ENCODE measurements at places on chromosomes 6 and 20.

GRCh38 chr20:47187450-47188195, 168.9 kb downstream of the ZMYND8 start:
- no peak for DNase-seq

DNA sequence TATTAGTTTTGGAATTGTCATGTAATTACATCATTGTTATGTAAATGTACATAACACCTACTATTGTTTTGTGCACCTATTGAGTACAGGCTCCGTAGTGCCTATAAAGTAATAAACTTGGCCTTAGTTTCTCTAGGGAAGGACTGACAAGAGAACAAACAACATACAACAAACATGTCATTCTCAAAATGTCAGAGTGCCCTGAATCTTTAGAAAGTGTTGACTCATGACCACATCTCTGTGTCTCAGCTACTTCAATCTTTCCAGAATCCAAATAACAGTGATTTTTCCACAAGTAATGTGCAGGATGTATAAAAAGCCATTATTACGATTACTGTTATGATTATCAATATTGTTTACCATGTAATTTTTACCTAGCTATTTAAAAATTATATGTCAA, 17.2 kb downstream of the LAMP5 start:
- DNase-seq = no peak

DNA sequence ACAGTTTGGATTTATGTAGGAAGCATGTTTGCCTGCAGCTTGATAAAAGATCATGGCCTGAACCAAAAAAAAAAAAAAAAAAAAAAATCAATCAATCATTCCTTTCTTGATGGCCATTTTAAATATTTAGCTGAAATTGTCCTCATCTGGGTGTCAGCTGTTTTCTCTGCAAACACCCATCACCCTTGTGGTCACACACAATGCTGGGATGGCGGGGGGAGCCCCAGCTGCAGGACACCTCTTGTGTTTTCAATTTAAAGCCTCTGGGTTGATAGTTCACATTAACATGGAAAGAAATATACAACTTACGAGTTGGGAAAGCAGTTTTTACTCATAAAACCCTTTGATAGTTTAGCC, 160.4 kb downstream of the ZFP64 start:
- no peak for DNase-seq

DNA sequence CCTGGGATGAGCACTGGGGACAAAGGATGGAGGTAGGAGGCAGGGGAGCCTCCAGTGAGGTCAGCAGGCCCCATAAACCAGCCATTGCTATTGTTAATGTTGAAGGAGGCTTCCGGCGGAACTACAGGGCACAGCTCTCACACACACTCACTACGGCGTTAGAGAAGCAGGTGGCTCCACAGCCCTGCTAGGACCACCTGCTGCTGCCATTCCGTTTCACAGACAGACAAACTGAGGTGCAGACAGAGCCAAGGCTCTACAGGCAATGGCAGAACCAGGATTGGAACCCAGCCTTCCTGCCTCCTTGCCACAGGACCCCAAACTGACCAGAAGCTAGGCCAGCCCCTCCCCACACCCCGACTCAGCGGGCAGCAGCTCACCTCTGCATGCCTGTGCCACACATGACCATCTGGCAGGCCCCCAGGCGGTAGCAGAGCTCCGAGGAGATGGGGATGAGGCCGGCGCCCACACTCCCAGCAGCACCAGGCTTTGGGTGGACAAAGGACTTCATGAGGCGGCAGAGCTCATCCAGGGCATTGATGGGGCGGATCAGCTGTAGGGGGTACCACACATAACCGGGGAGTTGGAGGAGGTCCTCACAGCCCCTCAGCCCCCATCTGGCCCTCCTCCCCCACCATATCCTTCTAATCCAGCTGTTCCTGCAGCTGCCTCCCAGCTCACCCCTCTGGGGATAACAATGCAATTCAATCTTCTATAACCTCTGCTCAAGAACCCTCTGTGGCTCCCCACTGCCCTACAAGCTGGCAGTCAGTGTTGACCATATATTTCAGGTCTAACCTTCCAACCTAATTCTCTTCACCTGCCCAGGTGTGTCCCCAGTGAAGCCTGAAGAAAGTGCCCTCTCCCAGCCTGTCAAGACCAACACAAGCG, 198.5 kb downstream of the PREX1 start:
- DNase-seq = no peak

DNA sequence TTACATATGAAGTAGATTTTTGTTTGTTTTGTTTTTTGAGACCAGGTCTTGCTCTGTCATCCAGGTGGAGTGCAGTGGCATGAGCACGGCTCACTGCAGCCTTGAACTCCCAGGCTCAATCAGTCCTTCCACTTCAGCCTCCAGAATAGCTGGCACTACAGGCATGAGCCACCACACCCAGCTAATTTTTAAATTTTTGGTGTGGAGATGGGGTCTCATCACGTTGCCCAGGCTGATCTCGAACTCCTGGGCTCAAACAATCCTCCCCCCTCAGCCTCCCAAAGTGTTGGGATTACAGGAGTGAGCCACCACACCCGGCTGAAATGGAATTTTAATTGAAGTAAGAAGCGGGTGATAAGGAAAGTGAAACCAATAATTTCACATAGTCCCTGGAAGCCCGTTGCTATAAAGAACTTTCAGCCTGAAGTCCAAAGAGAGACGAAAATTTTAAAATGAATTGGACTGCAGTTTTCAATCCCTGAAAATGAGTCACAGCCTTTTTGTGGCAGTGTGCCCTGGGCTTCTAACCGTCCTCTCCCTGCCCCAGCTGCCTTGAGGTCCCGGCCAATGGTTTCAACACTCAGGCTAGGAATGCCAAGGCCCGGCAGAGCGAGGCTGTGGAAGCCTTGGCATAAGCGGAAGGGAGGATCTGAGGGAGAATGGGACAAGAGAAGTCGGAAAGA, 757 bp downstream of the RAET1E start:
- DNase-seq = peak; percentile 38

GRCh38 chr6:149489967-149490366, 5.2 kb upstream of the ZC3H12D start:
- DNase-seq = no peak

DNA sequence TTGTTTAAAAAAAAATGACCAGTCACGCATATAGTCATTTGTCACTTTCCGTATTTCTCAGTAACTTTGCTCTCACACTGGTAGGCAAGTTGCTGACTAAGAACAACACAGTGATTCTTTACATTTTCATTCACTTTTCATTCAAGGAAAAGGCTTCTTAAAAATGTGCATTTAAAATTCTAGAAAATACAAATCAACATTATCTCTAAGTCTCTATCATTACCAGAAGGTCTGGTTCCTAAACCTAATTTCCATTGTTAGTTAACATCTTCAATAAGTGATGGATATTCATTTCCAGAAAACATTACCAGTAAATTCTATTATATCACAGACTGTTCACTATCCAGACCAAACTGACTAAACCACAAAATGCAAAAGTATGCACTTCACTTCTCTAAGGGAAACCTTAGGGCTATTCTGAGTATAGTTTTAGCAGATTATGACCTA, 115.3 kb downstream of the AHI1 start:
- DNase-seq = no peak

DNA sequence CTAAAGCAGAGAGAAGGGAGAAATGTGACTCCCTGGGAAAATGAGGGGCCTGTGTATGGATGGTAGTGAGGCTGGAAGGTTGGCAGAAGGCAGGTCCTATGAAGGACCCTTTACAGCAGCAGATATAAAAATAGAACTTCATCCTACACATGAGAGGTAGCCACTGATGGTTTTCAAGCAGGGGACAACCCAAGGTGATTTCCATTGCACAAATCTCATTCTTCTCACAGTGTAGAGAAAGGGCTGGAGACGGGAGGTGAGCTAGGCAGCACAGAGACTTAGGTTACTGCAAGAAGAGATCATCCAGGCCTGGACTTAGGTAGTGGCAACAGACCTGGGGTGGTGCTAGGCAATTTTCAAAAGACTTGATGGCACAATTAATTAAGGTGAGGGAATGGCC, 30.7 kb downstream of the TRAM2 start:
- DNase-seq = no peak

- DNase-seq = no peak
These were observed 82.5 kb downstream of the FOXO3 start for GRCh38 chr6:108643184-108643583.

DNA sequence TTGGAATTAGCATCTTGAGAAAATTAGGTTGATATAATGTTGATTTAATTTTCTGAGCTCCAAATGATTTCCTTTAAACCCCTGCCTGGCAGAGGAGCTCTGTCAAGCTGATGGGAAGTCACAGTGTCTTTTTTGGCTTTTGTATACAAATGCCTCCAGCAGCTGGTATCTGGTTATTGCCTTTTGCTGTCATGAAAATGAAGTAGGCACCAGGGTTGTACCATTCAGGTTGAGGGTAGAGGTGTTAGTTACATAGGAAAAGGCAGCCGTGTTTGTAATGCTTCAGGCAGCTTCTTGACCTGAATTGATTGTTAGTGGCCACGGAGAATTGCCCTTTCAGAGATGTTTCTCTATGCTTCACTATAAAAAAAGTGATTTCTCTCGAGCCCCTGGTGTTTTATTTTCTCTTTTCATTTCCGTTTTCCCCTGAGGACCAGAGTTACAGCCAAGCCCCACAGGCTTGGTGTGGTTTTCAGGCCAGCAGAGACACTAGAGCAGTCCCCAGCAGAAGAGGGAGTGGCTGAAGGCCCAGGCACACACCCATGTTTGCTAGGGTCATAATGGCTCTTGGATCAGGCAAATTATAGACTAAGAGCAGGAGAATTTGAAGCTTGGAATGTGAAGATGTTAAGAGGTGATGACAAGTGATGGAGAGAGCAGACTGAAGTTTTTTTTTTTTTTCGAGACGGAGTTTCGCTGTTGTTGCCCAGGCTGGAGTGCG, 21.6 kb downstream of the CMTR1 start:
- no peak for DNase-seq

- no peak for DNase-seq
These were observed 244.2 kb downstream of the NRN1 start for GRCh38 chr6:5762561-5762968.

DNA sequence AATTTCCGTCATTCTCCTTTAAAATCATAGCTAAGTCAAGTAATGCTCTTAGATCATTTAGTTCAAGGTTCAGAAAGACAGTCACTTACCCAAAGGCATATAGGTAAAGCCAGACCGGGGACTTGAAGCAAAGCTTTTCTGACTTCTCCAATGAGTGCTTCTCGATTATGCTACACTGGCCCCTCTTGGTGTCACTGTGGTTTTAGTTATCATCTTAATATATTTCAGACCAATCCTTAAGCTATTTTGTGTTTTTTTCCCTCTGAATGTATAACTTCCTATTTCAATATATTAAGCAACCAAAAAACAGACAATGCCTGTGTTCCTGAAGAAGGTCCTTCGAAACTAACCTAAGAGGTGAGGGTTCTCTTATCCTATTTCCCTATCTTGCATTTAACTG, 3.9 kb downstream of the PRDM1 start:
- no peak for DNase-seq

All from stimulated activated effector memory CD8-positive, alpha-beta T cell treated with anti-CD3 and anti-CD28 coated beads, Interleukin-12 subunit alpha, Interleukin-12 subunit beta, amount 100 ng/mL, for 72 hours (primary cell).